T-helper 17 cell (primary cell): ENCODE measurements at places on chromosomes 3 and 15.

DNA sequence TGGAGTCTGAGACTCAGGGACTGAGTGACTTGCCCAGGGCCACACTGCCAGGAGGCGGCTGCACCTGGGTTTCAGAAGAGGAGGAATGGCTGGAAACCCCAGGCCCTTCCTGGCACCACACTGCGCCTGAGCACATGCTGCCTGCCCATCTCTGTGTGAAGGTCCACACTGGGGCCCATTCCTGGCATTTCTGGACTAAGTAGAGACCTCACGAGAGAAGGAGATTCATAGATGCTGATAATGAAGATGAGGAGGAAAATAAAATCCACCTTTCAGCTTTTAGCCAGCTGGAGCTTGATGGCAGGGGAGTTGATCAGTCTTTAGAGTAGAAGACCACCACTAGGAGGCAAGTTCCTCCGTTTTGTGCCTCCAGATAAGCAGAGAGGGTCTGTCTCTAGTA is 40.2 kb upstream of the TF start:
- DNase-seq, result no peak

DNA sequence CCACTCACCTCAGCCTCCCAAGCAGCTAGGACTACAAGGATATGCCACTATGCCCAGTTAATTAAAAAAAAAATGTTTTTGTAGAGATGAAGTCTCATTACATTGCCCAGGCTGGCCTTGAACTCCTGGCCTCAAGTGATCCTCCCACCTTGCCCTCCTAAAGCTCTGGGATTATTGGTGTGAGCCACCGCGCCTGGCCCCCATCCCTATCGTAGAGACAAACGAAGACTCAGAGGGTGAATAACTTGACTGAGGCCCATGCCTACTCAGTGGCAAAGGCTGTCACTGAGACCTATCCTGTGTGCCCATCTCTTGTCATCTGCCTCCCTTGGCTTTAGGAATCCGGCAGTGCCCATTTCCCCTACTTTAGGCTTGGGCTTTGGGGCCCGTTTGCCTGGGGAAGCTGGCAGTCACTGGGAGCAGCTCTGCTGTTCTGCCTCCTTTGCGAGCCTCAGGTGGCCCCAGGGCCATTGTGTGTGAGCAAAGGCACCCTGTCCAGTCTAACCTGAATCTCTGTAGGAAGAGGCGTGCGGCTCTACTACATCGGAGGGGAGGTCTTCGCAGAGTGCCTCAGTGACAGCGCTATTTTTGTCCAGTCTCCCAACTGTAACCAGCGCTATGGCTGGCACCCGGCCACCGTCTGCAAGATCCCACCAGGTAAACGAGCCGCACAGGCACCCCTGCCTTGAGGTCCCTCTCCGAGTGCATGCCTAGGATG is 70.1 kb downstream of the AAGAB start:
- DNase-seq, result no peak

DNA sequence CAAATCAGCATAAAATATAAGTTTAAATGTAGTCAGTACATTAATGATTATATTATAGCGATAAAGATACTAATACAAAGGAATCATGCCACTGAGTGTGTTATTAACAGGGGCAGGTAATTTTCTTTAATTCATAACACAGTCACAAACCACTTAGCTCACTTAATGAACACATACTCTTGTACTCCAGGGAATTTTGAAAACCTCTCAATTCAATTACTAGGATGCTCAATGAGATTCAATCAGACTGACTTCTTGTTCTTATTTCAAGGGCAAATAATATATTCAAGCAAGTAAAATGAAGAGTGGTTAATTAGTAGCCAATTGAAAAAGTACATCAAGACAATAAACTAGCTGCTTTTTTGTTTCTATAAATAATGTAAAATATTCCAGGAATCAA is 5.8 kb upstream of the SUCNR1 start:
- no peak for DNase-seq

DNA sequence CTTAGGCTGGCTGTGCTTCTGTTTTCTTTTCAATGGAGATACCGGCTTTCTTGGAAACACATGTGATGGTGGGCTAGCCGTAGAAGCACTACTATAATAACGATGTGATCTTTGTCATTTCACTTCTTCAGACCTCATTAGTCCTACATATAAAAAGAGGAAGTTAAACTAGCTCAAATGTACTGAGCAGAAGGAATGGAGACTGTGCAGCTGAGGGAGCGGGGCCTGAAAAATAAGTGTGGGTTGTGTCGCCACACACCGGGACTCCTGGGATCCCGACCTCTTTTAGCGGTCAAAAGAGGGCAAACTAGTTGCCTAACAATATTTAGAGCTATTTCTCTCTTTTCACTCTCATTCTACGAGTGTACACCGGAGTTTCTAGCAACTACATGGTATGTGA is 1.0 kb upstream of the RNF7 start:
- no peak for DNase-seq

DNA sequence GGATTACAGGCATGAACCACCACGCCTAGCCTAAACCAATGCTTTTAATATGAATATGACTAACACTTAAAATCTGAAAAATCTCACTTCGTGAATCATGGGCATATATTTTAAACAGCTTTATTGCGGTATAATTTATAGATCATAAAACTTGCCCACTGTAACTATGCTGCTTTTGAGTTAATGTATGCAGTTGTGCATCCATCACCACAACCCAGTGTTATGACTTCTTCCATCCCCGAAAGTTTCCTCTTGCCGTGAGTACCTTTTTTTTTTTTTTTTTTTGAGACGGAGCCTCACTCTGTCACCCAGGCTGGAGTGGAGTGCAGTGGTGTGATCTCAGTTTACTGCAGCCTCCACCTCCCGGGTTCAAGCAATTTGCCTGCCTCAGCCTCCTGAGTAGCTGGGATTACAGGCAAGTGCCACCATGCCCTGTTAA is 7.1 kb downstream of the KAT2B start:
- no peak for DNase-seq

- DNase-seq, result no peak
Measured at GRCh38 chr3:150495149-150495548, 51.1 kb downstream of the SERP1 start.

GRCh38 chr15:71049706-71050422 is 65.4 kb upstream of the THSD4 start:
- DNase-seq, result no peak

DNA sequence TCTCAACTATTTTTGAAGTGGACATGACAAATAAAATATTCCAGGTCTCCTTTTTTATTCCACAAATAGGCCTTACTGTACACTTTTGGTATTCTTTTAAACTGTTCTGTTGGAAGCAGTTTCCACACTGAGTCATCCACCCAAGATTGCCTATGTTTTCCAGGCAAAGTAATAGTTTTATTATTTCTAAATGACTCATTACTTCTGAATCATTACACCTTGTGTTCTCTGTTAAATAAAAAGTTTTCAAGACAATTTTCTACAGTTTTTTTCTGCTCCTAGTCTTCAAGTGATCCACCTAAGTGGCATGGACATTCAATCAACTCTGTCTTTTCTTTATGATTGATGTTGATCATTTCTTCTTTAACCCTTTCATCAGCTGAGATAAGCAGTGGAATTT is 26.5 kb downstream of the PPP2R3A start:
- DNase-seq, result no peak

GRCh38 chr3:43759297-43759782 is 68.6 kb downstream of the ABHD5 start:
- DNase-seq, result no peak

DNA sequence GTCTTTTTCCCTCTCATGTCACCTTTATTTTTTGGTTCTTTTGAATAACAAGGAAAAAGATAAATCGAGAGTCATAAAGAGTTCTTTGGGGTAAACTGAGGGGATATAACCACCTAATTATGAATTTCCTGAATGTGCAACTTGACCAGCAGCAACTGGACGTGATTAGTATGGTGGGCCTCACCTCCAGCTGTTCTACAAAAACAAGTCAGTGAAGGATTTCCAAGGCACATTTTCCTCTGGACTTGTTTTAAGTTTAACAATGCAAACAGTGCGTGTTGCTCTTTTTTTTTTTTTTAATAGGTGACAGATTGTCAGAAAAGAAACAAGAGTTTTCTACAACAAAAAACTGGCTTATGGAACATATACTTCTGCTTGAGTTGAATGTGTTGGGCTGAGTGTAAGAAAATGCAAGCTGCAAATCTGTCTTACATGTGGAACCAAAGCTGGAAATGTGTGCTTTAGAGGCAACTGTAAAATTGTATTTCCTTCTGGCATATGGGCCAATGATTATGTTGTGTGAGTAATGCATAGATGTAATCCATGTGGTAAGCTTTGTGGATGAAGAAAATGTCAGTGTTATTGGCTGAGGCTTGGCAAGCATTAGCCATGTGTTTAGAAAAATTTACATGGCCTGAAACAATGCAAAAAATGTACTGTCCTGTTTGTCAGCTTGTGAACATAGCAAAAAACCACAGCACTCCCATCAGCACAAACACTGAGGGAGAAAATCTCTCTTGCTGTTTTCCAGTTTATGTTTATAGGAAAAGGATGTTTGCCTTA is 44.5 kb upstream of the FNDC3B start:
- no peak for DNase-seq
